ENCODE measurements at places on chromosomes 16 and 17. TPM values are rescaled to one million over a fixed set of nuclear protein-coding genes. Genes with fewer than 3 reads are reported as not detected.

- DNase-seq, result no peak
Observed at GRCh38 chr17:79534111-79534510, 76.7 kb downstream of the RBFOX3 start.

DNA sequence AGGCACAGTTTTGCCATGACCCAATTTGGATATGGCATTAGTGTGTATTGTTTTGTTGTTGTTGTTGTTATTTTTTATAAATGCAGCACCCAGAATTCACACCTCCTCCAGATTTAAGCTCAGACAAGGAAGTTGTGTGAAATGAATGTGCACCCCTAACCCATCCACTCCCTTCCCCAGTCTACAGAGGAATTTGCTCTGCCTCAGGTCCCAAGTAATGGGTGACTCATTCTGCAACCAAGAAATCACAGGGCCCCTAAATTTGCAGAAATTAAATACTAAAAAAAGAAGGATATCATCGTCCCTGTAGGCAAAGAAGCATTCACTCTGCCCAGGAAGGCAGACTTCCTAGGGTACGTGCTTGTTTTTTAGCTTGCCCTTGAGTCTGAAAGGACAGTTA lies 62.3 kb downstream of the CLEC16A start:
- no peak for DNase-seq

SPECC1 gene
- total RNA-seq, result 10.3 TPM

- no peak for DNase-seq
Observed at GRCh38 chr17:15392326-15392741, 50.9 kb upstream of the TEKT3 start.

- no peak for DNase-seq
Observed at GRCh38 chr16:51184702-51185433, 33.8 kb upstream of the SALL1 start.

TBC1D3K gene
- not detected for total RNA-seq

DNA sequence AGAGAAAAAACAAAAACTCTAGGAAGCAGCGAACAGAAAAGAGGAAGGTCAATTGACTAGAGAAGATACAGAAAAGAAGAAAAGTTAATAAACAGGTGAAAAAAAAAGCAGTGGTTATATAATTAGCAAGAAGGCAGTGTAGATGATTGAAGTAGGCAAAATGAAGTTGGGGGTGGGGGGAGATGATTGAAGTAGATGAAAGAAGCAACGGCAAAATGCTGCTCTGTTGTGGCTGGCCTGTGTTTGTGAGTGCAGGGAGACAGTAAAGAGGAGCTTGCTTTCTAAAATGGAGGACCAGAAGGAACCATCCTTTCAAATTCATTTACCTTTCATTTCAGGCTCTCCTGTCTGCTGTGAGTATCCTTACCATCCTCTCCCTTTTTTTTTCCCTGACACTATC lies 3.6 kb downstream of the EVI2B start:
- DNase-seq, result peak; percentile 31

PPM1D gene
- total RNA-seq, result 13.1 TPM

- no peak for DNase-seq
Observed at GRCh38 chr16:78784771-78785170, 685.3 kb downstream of the WWOX start.

- DNase-seq, result no peak
Observed at GRCh38 chr17:71251276-71251675, 869.5 kb upstream of the SOX9 start.

GRCh38 chr17:65763786-65764185 lies 202.3 kb upstream of the AXIN2 start:
- no peak for DNase-seq

GRCh38 chr17:7992516-7992915 lies 9.9 kb upstream of the GUCY2D start:
- DNase-seq, result no peak

GRCh38 chr16:10972108-10972818 lies 27.9 kb downstream of the CLEC16A start:
- DNase-seq, result no peak

DNA sequence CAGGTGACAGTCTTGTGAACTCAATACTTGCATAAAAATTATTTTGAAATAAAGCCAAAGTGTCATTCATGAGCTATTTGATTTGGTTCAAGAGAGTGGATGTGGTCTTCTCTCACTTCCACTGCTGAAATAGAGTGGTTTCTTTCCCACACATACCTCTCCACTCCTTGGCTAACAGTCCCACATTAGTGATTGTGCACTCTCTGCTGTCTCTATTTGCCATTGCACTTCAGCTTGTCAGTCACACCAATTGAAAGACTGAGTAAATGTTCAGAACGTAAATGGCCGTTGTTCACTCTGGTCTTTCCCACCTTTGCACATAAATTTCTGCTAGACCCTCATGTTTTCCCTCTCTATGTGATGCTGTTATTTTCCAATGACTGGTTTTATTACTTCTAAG lies 197.5 kb downstream of the FTO start:
- DNase-seq, result no peak

DNA sequence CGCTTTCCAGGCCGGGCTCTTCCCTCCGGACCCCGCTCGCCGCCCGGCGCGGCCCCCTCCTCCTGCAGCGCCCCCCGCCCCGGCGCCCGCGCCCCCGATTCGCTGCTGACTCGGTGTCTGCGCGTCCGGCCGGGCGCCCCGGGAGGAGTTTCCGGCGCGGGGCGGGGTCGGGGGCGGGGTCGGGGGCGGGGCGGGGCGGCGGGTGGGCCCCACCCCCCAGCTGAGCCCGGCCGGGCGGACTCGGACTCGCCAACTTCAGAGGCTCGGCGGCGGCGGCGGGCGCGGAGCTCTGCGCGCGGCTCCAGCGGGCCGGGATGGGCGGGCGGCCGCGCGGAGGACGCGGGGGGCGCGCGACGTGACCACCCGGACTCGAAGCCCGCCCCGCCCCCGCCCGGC lies at the start of gene METRNL:
METRNL (plus strand) TSS at position 258 of the 396 bp plus-strand sequence. CDS start 207 bp downstream, outside the sequence.
- peak; percentile 84 for DNase-seq

GRCh38 chr17:75826561-75827307 lies 17.5 kb downstream of the UNC13D start:
- DNase-seq, result no peak

DNA sequence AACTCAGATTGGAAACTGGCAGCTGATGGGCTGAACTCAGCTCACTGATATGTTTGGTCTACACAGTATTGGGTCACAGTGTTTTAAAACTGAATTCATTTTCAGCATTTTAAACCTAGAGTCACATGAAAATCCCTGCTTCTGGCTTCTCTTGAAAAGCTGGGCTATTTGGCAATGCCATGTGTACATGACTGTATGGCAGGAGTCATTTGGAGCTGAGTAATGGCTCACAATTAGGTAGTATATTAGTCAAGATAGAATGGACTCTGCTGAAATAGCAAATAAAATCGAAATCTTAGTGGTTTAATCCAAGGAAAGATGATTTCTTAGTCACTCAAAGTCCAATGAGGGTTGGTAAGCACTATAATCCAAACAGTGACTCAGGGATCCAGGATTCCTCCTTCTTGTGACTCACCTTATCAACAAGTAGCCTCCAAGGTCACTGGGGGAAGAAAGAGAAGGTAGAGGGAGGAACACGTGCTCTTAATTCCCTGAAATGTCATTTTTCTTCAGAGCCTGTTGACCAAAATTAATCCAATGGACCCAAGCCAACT lies 13.9 kb upstream of the PMP22 start:
- no peak for DNase-seq

ASPA gene
- total RNA-seq, result not detected

P2RX5 gene
- total RNA-seq, result 46.5 TPM

DNA sequence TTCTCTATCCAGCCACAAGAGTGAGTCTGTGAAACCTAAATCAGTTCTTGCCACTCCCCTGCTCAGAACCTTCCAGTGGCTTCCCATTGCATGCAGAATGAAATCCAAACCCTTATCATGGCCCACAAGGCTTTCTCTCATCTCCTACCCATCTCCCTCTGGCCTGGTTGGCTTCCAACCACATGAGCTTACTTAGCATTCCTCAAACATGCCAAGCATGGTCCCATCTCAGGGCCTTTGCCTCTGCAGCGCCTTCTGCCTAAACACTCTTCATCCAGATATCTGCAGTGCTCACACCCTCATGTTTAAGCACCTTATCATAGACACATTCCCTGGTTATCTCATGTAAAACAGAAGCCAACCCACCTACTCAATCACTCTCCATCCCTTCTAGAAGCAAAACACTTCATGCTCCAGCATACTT lies 15.5 kb downstream of the TK2 start:
- no peak for DNase-seq

GRCh38 chr17:78572239-78573205 lies 4.7 kb downstream of the DNAH17 start:
- DNase-seq, result no peak

- DNase-seq, result no peak
Observed at GRCh38 chr17:72771734-72772133, 320.8 kb downstream of the SLC39A11 start.

PRSS33 gene
- not detected for total RNA-seq

DNA sequence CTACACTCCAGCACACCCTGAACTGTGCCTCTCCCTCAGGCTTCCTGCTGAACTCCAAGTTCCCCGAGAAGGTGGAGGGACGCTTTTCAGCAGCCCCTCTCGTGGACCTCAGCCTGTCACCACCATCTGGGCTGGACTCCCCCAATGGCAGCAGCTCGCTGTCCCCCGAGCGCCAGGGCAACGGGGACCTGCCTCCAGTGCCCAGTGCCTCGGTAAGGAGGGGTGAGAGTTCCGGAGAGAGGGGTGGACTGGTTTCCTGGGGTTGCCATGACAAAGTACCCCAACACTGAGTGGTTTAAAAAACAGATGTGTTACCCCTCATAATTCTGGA lies 17.4 kb downstream of the GLIS2 start:
- no peak for DNase-seq

DNA sequence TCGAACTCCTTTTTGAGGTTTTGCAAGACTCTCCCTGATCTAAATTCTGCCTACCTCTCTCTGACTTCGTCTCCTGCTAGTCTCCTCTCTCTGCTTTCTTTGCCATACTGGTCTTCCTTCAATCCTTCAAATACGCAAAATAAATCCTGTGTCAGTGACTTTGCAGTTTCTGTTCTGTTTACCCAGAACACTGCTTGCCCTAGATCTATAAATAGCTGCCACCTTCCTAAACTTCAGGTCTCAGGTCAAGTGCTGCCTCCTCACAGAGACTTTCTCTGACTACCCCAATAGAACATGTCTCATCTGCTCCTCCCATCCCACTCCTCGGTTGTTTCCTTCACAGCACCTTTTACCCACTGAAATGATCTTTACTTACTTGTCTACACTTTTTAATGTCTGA lies 78.9 kb downstream of the TRIM37 start:
- DNase-seq, result no peak

TAC4 gene
- total RNA-seq, result not detected

NACA2 gene
- total RNA-seq, result not detected

GRCh38 chr16:11583166-11583565 lies 3.6 kb downstream of the LITAF start:
- no peak for DNase-seq

GRCh38 chr17:2926019-2926650 lies 129.9 kb downstream of the RAP1GAP2 start:
- DNase-seq, result no peak

DNA sequence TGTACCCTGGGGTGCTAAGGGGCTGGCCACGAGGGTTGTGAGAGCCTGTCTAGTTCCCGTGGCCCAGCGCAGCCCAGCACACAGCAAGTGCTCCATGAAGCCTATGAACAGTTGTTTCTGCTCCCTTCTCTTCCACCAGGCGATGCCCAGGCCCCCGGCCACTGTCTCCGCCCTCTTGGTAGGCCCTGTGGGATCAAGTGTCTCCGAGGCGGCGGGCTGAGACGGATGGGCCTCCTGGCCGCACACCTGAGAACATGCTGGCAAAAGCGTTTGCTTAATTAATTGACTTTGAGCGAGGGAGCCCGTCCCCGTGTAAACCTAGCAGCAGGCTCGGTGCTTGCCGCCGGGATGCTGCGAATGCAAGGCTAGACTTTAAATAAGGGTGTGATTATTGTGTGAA lies 129.7 kb upstream of the GSE1 start:
- no peak for DNase-seq

DNA sequence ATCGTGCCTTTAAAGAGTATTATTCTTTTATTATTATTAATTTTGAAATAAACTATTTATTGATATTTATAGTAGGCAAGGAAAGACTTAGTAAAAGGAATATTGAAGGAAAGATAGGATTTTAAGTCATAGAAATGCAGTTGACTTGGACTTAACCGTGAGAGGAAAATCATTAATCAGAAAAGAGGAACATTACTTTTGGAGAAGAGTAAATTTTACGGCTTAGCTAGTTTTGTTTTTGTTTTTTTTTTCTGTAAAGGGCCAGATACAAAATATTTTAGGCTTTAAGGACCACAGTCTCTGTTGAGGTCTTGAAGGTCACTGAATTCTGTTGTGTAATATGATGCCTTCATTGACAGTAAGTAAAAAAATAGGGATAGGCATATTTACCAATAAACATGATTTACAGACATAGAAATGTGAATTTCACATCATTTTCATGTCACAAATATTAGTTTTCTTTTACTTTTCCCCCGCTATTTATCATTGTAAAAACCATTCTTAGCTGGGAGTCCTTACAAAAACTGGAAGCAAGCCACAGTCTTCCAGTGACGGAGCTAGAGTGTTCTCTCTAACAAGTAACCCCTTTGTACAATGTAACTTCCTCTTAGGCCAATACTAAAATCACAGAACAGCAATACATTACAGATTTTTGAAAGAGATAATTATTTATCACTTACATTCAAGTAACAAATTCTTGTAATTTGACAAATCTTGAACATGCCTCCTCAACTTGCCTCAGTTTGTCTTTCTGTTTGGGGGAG lies 2.3 kb upstream of the KCNJ16 start:
- DNase-seq, result no peak

DNA sequence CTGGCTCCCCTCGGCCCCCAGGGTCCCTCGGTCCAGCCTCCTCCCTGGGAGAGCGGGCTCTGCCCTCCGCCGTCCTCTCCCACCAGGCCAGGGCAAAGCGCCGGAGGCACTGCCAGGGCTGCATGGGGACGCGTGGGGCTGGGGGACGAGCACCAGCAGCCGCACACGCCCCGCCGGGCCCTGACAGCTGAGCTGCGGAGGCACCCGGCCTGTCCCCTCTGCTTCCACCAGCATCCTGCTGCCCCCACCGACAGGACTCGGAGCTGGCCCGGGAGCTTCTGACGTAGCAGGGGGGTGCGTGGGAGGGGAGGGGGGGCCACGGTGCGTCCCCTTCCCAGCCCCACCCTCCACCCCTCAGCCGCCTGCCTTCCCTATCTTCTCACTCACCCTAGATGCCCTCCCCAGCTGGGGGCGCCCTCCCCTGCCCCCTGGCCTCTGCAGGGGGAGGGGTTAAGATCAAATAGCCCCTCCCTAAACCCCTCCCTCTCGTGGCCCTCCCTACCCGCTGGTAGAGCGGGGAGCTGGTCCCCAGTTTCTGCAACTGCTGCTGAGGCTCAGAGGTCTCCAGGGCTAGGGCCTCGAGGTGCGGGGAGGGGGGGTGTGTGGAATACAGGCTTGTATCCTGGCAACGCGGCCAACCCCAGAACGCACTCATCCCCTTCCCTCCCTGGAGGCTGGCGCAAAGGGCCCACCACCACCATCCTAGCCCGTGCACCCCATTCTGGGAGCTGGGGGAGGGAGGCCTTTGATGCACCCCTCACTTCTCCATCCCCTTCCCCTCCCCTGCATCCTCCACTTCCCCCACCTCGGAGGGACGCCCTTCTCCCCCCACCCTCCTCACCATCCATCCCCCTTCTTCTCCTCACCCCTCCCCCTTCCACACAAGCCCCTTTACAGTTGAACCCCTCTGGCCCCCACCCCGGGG lies 1.0 kb downstream of the SRCIN1 start:
- DNase-seq, result peak; percentile 41

CASKIN1 gene
- 0.89 TPM for total RNA-seq

All from activated T-cell treated with anti-CD3 and anti-CD28 coated beads, Interleukin-2, amount 50 U/mL, for 72 hours (primary cell).